ENCODE measurements at places on chromosomes 16 and 17. TPM values are rescaled to one million over a fixed set of nuclear protein-coding genes. Genes with fewer than 3 reads are reported as not detected.
A peak's percentile ranks its signal among the peaks of the same experiment; 100 is the strongest.

GRCh38 chr16:47887496-47887895, 268.3 kb downstream of the ABCC12 start:
- DNase-seq: peak; percentile 33

GRCh38 chr16:21719283-21719682, 55.5 kb downstream of the OTOA start:
- no peak for DNase-seq

- peak; percentile 82 for DNase-seq
These were observed 43.7 kb upstream of the TNRC6A start for GRCh38 chr16:24685539-24686432.

KRT33B gene
- total RNA-seq: 0.18 TPM

DNA sequence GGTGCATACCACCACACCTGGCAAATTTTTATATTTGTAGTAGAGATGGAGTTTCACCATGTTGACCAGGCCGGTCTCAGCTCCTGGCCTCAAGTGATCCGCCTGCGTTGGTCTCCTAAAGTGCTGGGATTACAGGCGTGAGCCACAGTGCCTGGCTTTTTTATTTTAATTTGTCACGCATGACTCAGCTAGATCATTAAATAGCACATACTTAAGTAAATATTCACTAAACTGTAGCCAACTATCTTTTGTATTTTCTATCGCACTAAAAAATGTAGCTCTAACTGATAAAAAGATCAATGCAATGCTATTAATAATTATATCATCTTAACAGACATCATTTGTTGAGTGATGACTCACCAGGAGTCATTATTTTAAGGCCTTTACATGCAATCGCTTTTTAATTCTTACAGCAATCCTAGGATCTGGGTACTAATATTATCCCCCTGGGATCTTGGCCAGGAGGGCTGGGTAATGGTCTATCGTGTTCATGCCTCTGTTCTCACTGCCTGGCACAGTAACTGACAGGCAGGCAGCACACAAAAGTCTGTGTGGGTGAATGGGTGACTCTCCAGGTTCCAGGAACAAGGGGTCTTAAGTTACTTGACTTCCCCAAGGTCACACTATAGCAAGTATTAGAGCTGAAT, 693.5 kb upstream of the EEF2KMT start:
- DNase-seq: no peak

DNA sequence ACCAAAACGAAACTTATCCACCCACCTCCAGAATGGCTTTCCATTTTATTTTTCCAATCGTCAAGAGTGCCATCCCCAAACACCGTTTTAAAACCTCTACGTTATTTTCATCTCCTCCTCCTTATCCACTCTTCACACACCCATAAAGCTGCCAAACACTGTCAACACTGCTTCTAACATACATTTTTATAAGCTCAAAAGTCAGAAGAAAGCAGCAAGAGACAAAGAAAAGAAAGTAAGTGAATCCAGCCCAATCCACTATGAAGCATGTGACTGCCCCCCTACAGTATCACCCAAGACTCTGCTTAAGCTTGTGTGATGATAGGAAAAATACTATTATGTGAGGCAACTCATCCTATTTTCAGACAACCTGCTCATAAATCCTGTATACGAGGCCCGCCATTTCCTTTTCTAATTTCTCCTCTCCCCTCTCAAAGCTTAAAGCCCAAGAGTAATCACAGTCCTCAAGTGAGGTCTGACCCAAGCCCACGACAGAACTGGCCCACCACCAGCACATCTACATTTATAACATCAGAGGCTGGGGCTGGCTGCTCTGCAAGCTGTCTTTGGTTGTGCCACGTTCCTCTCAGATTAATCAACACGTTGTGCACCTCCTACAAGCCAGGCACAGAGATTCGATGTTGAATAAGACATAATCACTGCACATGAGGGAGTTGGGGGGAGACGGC, 16.3 kb downstream of the USP31 start:
- DNase-seq: peak; percentile 28

DNA sequence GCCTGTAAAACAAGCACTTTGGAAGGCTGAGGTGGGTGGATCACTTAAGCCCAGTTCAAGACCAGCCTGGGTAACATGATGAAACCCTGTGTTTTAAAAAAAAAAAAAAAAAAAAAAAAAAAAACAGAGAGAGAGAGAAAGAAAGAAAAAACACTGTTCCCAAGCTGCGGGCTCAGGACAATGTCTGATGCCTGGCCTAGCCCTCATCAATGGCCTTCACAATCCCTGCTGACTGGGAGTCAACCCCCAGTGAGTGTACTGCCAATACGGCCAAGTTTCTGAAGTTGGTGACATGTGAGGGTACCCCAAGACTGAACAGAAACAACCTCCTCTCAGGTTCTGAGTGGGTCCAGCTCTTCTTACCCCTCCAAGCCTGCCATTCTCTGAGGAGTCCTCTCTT, 116.5 kb downstream of the ZNF778 start:
- DNase-seq: no peak

DNA sequence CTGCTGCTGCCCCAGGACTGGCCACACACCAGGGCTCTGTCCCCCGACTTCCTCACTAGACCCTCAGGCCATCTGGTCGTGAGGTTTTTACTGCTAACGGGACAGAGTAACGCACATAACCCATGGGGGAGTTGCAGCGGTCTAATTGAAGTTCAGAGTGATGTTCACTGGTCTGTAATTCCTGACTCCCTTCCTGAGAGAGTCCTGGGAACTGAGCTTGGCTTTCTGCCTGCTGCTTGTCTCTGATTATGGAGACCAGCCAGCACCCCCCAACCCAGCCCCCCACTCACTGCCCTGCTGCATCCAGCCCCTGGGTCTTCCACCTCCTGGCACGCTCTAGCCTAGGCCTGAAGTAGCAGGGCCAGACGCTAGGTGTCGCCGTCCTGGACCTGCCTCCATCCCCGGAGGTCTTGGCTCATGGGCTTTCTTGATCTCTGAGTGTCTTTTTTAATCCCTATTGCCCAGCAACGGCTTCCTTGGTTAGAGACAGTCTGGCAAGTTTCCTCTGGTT, 192.9 kb downstream of the CCDC182 start:
- no peak for DNase-seq

GRCh38 chr16:25707982-25708583, 16.3 kb downstream of the HS3ST4 start:
- DNase-seq: no peak

DNA sequence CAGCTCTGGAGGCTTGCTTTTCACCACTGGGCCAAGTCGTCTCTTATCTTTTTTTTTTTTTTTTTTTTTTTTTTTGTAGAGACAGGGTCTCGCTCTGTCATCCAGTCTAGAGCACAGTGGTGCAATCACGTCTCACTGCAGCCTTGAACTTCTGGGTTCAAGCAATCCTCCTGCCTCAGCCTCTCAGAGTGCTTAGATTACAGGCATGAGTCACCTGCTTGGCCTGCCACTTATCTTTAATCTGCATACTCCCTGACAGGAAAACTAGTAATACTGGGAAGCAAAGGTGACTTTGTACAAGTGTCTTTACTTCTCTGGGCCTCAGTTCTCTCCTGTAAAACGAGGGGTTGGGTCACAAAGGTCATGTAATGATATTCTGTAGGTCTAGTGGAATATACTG, 15.0 kb downstream of the NTN1 start:
- DNase-seq: no peak

GRCh38 chr16:88681709-88682451, 4.4 kb downstream of the SNAI3 start:
- peak; percentile 15 for DNase-seq

SLC25A10 gene
- 12.2 TPM for total RNA-seq

DNA sequence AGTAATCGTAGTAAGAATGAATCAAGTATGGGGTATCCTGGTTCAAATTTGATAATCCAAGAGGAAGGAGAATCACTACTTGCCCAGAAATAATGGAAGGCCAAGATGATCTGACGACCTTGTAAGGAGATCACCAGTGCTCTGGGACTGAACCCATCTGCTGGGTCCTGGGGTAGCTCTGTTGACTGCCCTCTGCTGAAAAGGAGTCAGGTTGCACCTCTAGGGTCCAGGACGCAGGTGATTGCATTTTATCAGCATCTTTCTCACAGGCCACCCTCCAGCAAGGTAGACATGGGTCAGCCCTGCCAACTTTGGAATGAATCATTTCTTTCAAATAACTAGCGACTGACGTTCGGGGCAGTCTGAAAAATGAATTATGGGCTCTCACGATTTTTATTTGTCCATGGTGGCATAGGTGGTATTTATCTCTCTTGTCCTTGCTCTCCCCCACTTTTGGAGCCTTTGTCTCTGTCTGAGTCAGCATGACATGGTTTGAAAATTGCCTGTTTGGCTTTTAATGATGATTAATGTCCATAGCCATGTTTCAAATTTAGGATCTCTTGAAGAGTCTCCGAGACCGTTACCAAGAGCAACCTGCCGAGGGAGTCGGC, 163.7 kb downstream of the MSI2 start:
- DNase-seq: no peak

GRCh38 chr16:85872734-85873133, 26.2 kb upstream of the IRF8 start:
- no peak for DNase-seq

- DNase-seq: peak; percentile 18
These were observed 15.2 kb downstream of the EMP2 start for GRCh38 chr16:10565167-10565566.

DNA sequence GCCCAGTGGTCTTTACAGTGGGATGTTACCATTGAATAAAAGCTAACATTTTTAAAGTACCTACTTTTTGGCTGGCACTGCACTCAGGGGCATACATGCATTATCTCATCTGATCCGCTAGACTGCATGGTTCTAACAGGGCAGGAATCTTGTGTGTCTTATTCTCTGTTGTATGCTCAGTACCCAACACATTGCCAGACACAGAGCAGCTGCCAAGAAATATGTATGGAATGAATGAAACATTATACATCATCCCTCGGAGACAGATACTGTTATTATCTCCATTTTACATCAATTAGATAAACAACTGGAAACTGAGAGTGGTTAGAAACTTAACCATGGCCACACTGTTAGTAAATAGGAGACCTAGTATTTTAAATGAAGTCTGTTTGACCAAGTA, 74.1 kb upstream of the CDH11 start:
- peak; percentile 27 for DNase-seq

DNA sequence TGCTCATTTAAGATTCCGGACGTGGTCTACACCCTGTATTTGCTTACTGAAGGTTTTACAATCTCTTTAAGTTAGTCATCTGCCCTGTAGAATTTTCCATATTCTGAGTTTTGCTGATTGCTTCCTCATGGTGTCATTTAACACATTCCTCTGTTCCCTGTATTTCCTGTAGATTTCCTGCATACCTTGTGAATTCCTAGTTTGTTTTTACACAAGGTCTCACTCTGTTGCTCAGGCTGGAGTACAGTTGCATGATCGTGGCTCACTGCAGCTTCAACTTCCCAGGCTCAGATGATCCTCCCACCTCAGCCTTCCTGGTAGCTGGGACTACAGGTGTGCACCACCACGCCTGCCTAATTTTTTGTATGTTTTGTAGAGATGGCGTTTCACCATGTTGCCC, 66.8 kb downstream of the CMIP start:
- DNase-seq: peak; percentile 89

- no peak for DNase-seq
These were observed 61.4 kb upstream of the TMC5 start for GRCh38 chr16:19356024-19356952.

GRCh38 chr16:9091867-9092281, 430 bp downstream of the HAPSTR1 start:
- no peak for DNase-seq

DNA sequence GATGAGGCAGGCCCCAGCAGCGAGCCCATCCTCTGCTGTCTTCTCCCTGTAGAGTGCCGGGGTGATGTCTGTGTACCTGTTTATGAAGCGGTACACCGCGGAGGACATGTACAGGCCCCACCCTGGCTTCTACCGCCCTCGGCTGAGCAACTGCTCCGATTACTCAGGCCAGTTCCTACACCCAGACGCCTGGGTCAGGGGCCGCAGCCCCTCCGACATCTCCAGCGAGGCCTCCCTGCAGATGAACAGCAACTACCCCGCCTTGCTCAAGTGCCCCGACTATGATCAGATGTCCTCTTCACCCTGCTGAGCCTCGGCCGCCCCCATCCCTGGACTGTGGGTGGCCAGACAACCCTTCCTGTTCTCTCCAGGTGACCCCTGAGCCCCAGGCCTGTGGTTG, 50.0 kb downstream of the CACNG5 start:
- no peak for DNase-seq

HSD11B2 gene
- not detected for total RNA-seq

DNA sequence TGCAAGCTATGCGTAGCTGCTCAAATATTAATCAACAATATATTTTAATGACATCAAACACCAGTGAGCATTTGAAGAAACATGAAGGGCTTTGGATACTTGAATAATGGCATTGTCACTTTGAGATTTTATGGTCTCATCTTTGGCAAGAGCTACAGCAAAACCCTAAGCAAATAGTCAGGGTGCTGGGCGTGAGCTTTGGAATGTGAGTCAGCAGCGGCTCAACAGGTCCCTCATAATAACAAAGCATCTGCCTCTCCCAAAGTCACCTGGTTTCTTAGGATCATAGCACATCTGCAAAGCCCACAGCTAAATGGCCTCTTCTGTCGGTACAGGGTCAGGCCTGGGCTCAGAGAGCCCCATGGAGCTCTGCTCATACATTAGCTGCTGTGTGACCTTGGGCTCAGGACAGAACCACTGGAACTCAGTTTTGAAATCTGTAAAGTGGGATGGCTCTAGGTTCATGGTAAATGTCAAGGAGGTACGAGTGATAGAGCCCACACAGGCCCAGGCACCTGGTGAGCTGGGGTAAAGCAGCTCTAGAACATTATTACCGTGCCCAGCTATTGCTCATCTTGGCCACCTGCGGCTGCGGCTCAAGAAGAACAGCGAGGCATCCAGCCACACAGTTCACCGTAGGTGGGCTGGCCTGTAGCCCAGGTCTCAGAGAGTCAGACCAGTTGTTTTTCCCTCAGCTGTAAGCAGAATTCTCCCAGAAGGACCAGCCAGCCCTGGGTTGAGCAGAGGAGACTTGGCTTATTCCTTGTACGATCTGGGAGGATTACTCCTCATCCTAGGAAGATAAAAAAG, 544.5 kb upstream of the CDH11 start:
- no peak for DNase-seq

GRCh38 chr17:2792366-2793169, 3.7 kb upstream of the RAP1GAP2 start:
- DNase-seq: no peak

FKBP10 gene
- total RNA-seq: 156 TPM

- DNase-seq: no peak
These were observed 23.9 kb downstream of the HNF1B start for GRCh38 chr17:37720989-37721388.

DNA sequence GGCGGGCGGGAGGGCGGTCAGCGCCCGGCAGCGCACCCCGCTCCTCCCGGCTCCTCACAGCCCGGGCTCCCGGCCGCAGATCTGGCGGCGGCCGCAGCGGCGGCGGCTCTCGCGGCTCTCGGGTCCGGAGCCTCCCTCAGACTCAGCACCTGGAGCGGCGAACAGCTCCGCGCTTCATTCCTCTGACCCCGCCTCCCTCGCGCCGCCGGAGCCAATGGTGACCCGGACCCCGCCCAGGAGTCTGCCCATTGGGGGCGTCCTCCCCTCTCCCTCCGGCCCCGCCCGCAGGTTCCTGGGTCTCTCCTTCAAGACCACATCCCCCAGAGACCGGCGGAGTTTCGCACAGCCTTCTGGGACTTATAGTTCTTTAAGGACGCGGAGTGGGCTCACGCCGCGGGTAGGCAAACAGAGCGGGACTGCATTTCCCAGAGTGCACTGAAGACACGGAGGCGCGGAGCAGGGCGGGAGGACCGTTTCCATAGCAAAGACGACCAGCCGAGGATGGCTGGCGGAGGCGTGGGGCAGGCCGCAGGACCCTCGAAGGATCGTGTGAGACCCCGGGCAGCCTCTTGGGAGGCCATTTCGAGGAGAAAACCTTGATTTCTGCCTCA, at the start of gene SMPD3:
Gene SMPD3 (minus strand): TSS at position 149 of the 611 bp plus-strand sequence. CDS start 76,327 bp downstream, outside the sequence.
- peak; percentile 97 for DNase-seq

PPP1R27 gene
- not detected for total RNA-seq

GRCh38 chr17:56389356-56389755, 204.1 kb upstream of the NOG start:
- no peak for DNase-seq
